ENCODE measurements at places on chromosomes 16 and 17.

GRCh38 chr17:36923814-36924221, 13.5 kb upstream of the LHX1 start:
- no peak for DNase-seq

- DNase-seq = no peak
These were observed 64.1 kb downstream of the PIPOX start for GRCh38 chr17:29107084-29107483.

DNA sequence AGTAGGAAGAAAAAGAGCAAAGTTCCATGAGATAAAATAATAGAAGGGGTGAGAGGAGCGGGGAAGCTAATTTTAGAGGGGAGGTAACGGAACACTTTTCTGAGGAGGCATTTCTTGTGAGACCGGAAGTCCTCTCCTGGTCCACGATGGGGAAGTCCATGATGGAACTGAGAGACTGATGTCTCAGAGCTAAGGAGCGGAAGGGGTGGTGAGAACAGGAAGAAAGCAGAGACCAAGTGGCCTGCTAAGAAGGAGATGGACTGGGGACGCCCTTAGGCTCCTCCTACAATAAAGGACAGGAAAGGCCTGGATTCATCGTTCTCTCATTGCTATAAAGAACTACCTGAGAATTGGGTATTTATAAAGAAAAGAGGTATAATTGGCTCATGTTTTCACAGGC, 59.4 kb downstream of the ADAMTS18 start:
- no peak for DNase-seq

DNA sequence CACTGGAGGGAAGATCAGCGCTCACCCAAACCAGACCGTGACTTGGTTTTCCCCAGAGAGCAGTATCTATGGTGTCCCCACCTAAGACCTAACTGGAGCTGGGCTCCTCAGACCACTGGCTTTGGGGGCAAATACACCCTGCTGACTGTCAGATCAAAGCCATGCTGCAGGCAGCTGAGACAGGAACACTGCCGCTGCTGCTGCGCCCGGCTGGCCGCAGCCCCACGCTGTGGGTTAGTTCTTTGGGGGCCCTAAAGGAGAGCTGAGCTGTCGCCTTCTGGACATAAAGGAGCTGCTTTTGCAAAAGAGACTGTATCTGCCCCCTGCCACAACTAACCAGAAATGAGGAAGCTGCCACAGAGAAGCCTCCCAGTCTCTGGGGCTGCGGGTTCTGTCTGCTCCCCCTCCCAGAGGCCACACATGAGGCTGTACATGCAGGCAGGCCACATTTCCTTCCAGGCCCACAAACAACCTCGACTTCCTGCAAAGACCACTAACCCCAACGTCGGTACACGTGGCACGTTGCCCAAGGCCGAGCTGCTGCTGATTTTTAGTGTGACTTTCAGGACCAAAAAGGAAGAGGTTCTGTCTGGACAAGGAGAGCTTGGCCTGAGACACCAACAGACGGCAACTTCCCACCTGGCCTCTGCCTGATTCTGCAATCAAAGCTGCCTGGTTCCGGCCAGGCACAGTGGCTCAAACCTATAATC, 18.2 kb upstream of the ABR start:
- peak; percentile 79 for DNase-seq

GRCh38 chr17:6823011-6823442, 8.5 kb downstream of the TEKT1 start:
- no peak for DNase-seq

GRCh38 chr16:24839347-24839972, 6.3 kb upstream of the SLC5A11 start:
- DNase-seq = no peak

- no peak for DNase-seq
These were observed 10.6 kb downstream of the ITGB4 start for GRCh38 chr17:75731716-75732498.

DNA sequence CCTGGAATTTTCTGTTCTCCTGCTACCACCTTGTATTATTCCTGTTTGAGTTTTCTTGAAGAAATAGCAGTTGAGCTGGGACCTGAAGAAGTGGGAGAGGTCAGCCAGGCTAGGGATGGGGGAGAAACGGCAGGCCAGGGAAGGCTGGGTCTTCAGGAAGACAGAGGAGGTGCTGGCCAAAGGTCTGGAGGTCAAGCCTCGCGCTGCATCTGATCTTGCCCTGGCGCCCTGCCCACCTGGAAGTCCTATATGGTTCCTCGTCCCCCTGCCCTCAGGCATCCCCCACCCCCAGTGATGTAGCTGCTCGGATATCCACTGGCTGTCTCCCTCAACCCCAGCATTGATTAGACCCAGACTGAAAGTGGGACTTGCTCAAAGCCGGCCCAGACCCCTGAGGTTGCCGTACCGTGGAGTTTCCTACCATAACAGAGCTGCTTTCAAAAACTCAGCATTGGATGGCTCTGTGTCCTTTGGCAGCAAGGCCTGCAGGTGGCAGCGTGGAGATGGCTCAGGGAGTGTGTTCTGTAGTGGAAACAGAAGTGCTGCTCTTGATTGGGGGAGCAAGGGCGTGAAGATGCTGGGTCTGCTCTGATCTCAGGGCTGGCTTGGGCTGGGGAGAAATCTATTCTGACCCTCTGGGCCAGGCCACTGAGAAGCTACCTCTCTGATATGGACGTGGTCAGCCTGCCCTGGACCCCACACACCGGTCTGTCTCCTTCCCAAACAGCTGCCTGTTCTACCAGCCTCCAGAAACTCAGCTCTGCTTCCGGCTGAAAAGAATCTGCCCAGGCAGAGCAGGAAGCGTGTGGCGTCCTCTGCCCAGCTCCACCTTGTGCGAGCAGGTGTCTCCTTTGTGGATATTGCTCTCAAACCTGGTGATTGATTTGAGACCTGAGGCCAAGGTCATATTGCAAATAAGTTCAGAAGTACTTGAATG, 107.0 kb upstream of the CACNG5 start:
- DNase-seq = peak; percentile 55

DNA sequence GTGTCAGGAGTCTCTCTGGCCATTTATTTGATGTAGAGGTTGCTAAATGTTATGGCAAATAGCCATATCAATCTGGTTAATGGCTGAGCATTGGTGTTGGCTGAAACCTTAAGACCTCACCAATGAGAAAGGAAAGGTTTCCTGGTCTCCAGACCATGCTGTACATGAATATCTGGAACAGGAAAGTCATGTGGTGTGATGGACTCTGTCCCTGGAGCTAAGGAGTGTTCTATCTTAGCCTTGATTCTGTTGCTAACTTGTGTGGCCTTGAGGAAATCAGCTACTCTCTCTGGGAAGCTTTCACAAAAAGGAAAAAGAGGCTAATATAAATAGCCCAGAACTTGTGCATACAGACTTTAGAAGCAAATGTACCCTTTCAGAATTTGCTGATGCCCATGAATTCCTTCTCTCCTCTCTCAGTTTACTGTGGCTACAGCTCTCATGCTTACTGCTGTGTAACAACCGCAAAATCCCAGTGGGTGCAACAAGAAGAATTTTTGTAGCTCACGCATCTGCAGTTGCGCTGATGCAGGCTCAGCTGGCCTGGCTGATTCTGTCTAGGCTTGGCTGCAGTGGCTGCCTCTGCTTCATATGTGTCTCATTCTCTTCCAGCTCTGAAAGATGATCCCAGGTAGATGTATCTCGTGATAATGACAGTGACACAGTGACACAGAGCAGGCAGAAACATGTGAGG, 287.5 kb downstream of the NPIPA8 start:
- DNase-seq = no peak

DNA sequence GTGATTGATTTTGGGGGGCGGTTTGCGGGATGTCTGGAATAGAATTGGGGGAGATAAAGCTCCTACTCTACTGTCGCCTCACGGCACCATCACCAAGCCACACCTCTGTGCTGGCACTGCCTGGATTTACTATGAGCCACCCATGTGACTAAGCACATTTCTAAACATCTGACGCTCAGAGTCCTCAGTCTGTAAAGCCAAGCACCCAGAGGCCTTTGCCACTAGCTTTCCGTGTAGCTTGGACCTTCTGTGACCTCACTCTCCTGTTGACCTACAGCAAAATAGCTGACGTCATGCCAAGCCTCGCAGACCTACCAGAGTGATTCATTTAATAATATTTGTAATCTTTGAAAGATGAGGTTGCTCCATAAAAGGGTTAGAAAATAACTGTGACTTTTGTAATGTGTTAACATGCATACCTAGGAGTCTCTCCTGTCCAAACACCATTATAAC, 38.5 kb upstream of the MYOCD start:
- no peak for DNase-seq

- DNase-seq = peak; percentile 92
These were observed 51.7 kb upstream of the MTSS2 start for GRCh38 chr16:70737377-70738082.

GRCh38 chr16:15950869-15951268, 1.5 kb downstream of the ABCC1 start:
- DNase-seq = no peak

- DNase-seq = no peak
These were observed 21.3 kb upstream of the UBE2I start for GRCh38 chr16:1287982-1288670.

DNA sequence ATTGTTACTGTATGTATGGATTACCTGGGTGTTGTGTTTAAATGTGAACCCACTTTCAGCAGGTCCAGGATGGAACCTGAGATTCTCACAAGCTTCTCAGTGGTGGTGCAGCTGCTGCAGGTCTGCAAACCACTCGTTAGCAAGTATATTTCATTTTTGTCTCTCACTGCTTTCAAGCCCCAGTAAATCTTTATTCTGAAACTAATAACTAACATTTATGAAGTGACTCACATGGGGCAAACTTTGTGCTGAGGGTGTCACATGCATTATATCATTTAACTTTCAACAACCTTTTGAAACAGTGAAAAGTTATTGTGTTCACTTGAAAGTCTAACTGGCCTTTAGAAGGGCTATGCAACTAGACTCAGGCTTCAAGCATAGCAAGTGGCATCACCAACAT, 98.9 kb upstream of the DYNLRB2 start:
- no peak for DNase-seq

GRCh38 chr16:9665851-9666271, 516.4 kb downstream of the GRIN2A start:
- no peak for DNase-seq

DNA sequence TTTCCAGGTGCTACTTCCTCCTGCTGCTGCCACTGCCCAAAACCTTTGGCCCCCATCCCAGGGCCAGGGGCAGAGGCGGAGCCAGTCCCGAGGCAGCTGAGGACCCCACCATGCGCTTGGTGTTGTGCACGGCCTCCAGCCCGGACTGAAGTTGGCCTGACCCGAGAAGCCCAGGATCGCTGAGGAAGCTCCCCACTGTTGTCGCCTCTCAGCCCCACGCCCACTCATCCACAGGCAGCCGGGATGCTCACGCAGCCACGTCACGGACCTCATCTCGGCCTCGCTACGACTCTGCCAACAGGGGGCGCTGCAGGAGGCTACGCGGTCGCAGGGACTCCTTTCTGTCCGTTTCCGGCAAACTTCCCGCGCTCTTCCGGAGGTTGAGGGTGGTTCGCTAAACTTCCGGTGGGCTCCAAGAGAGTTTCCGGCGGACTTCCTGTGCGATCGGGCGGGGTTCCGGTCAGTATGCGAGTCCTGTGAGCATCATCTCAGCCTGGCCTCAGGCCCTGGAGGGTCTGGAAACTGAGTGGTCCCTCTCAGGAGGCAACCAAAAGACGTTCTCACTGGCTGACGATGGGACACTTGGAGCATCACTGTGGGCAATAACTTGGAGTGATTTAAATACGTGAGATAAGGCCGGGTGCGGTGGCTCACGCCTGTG, 12.4 kb downstream of the ZG16B start:
- DNase-seq = peak; percentile 89

- DNase-seq = no peak
These were observed 9.9 kb upstream of the CCL5 start for GRCh38 chr17:35889818-35890773.

- DNase-seq = peak; percentile 48
These were observed 4.8 kb upstream of the SHISA9 start for GRCh38 chr16:12896562-12896961.

GRCh38 chr17:38355251-38355650, 3.6 kb downstream of the SOCS7 start:
- no peak for DNase-seq

GRCh38 chr16:66427871-66428681, 981 bp downstream of the BEAN1 start:
- no peak for DNase-seq

GRCh38 chr17:60472449-60472848, 50.2 kb downstream of the CHCT1 start:
- no peak for DNase-seq

DNA sequence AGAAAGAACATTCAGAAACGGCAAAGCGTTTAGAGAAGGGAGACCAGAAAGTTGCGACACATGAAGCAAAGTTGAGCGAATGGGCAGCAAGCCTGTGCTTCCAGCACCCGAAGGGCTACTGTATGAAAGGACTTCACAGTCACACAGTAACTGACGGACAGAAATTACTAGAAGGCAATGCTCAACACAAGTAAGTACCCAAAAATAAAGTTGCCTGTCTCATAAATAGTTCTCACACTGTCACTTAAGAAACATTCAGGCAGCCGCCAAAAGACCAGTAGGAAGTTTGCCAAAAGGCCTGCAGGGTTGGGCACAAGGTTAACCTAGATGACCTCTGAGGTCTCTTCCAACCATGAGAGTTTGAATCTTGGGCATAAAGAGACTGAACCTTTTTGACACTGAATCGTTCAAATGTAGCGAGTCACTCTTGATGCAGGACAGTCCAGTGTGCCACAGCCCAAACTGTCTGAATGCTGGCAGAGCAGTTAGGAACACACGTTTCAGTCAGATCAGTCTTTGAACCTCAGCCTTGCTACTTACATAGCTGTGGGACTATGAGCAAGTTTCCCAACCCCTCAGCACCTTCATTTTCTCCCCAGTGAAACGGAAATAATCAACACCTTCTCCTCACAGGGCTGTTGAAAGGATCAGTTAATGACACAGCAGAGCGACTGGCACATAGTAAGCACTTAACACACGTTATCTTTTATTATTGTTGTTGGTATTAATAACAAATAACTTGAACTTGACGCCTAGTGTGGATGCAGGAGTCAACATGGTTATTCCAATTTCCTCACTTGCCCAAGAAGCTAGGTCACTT, 10.4 kb downstream of the NCBP3 start:
- no peak for DNase-seq

DNA sequence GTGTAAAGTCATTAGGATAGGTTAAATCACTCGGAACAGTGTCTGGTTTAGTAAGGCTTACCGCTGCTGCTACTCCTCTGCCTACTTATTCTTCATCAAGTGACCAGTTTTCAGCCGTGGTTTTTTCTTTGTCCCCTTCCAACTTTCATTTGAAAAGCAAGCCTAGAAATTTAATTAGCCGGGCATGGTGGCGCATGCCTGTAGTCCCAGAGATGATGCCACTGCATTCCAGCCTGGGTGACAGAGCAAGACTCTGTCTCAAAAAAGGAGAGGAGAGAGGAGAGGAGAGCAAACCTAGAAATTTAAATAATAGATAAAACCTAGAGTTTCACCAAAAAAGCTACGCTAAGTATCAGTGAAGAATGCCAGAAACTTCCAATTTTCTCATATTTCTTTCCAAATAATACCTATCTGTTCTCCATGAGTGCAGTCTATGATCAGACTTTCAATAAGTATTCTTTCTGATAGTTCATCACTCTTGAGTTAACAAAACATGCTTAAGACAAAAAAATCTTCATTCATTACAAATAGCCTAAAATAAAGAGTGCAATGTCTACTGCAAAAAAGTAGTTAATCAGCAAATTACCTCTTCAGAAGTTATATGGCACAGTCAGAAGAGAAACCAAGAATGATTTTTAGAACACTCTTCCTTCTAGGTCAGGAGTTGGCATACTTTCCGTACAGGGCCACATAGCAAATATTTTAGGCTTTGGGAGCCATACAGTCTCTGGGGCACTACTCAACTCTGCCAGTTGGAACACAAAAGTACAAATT, 15.1 kb downstream of the ANKFY1 start:
- DNase-seq = no peak
